AG09309 (cell line): ENCODE measurements at places on chromosomes 16 and 17.

- DNase-seq = no peak
These were observed 26.5 kb downstream of the SREBF1 start for GRCh38 chr17:17810084-17810894.

DNA sequence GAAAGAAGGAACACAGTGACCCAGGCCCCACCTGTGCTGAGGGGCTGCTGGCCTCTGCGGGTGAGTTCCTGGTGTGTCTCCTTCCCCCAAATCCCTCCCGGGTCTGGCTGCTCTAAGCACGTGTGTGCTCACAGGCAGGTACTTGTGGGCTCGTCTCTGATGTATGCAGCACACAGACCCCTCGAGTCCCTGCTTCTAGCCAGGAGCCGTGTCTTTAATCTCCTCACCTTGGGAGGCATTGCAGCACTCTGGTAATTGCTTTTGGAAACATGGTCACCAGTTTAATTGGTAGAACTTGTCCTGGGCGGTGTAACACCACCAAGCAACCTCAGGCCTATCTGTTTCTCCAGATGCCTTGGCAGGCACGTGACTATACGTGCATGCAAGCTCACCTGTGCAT, 8.8 kb upstream of the RPL38 start:
- DNase-seq = no peak

DNA sequence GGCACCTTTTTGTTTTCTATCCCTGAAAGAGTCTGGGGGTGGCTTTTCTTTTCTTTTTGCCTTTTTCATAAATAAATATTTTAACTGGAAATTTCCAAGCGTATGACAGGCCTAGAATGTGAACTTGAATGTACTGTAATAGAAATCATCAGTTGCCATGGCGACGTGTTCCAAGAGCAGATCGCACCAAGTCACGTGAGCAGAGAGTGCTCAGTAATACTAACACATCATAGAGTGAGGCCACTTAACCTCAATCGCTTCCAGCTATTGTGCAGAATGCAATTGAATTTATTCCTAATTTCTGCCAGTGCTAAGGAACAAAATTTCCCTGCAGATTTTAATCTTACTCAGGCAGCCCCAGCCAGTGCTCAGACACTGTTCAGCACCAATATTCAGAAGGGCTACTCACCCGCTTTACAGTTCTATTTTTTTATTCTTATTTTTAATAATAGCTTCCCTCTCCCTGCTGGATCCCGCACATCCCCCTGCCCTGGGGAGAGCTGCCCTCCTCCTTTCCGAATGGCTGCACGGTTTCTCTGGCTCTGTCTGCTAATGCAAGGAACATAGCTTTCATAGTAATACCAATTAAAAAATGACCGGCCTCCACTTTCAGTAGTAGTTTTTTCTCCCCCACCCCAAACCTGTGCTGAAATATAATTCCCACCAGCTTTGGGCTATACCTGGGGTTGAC, 26.2 kb upstream of the PMFBP1 start:
- peak; percentile 76 for DNase-seq

- DNase-seq = peak; percentile 48
These were observed 54.7 kb upstream of the CDH11 start for GRCh38 chr16:65176603-65177002.

DNA sequence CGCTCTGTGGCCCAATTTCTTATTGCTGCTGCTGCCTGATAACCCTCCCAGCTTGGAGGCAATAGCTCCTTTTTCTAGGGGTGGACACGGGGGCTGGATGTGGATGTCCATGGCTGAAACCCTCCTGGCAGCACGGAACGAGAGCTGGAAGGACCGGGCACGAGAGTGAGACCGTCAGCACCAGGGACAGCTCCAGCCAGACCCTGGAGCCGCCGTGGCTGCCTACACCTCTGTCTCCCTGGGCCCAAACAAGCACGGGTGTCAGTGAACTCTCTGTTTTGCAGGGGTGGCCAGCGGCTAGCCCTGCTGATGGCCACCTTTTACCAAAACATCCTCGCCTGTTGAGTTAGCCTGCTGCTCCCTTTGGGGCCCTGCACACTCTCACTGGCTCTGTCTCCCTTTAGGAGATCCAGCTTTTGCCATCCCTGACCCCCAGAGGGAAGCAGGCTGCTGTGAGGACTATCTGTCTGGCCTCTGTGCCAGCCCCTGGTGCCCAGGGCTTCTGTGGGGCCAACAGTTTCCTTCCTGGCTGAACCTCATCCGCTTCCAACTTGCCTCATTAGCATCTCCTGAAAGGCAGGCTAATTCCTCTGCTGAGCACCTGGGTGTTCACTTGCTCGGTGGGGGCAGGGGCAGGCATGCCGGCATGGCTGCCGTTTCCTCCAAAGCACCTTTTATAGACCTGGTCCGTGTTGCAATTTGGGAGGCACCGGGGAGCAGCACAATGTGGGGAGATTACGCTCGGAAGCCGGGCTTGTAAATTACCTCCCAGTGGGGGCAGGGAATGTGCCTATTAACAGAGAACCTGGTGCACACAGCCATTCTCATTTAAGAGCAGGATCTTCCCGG, 118.1 kb downstream of the ENGASE start:
- no peak for DNase-seq

DNA sequence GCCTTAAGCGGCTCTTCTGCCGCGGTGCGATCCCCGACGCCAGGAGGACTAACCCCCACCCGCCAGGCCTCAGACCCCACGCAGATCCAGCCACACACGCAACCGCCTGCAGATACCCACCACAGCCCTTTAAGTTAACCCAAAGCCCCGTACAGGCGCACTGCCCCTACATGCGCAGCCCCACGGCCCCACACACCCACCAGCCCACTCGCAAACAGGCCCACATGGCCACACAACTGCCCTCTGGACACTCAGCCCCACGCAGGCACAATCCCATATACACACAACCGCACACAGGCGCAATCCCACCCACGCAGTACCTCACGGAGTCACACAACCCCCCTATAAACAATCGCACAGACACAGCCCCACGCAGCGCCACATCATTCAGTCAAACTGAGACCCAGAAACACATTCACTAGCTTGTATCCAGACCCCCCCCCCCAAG, 41.7 kb downstream of the RAI1 start:
- DNase-seq = no peak

DNA sequence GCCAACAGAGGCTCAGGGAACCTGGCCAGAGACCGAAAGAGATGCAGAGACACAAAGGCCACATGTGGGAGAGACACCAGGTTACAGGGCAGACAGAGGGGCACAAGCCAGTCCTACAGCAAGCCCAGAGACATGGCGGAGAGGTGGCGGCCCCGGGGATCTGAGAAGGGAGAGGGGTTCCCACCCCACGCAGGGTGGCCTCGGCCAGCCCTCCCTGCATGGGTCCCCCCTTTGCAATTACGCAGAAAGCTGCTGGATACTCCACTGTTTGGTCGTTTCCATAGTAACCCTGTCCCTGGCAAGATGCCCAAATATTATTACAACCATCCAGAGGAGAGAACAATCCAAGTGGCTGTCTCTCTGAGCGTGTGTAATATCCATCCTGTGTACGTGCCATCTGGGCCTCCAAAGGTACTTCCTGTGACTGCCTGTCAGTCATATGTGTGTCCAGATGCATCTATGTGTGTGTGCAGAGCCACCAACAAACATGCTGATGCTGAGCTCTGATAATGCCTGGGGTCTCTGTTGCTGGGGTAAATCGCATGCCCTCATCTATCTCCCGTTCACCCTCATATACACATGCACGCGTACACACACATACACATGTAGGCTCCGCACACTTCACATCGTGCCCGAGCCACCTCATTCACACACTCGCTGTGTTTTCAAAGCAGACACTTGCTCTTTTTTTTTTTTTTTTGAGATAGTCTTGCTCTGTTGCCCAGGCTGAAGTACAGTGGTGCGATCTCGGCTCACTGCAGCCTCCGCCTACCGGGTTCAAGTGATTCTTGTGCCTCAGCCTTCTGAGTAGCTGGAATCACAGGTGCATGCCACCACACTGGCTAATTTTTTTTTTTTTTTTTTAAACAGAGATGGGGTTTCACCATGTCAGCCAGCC, 5.5 kb downstream of the PCGF2 start:
- no peak for DNase-seq

- no peak for DNase-seq
These were observed 95.7 kb upstream of the AMZ2 start for GRCh38 chr17:68152161-68152571.

- peak; percentile 7 for DNase-seq
These were observed at the start of gene DNASE1 for GRCh38 chr16:3654249-3654991. TSS of gene DNASE1 (plus strand) at chr16:3654691. CDS start at chr16:3655374, 683 bp downstream.

DNA sequence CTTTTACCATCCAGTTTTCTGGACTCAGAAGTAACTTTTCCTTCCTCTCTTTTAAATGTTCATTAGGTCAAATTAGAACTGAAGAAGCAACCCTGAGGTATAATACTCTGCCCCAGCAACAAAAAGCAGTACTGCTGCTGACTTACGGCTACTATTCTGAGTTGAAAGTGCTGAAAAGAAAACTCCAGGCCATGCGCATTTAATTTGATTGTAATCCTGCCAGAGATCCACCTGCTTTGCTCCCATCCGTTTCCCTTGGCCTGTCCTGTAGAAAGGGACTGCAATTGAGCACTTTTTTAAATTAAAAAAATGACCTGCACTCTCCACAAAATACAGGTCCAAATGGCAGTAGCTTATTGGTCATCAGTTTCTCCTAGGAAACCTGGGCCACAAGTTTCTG, 61.6 kb downstream of the PITPNC1 start:
- DNase-seq = no peak

GRCh38 chr16:55876854-55877253, 1.7 kb upstream of the CES5A start:
- DNase-seq = no peak

DNA sequence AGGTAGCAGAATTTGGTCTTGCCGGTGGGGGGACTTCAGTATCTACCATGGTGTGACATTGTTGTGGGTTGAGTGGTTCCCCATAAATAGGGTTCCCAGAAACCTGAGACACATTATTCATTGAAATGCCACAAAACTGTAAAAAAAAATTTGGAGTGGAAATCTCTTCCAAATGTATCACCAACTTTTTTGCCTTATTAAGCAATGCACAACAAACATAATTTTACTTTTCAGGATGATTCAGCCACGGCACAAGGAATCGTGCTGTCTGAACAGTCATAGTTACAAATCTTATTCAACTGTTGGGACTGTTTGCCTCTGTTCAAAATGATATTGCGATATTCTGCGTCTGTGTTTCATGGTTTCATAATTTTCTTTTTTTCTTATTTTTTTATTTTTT, 181.2 kb downstream of the NTN1 start:
- peak; percentile 32 for DNase-seq
